ENCODE measurements at places on chromosomes 13 and 19.

DNA sequence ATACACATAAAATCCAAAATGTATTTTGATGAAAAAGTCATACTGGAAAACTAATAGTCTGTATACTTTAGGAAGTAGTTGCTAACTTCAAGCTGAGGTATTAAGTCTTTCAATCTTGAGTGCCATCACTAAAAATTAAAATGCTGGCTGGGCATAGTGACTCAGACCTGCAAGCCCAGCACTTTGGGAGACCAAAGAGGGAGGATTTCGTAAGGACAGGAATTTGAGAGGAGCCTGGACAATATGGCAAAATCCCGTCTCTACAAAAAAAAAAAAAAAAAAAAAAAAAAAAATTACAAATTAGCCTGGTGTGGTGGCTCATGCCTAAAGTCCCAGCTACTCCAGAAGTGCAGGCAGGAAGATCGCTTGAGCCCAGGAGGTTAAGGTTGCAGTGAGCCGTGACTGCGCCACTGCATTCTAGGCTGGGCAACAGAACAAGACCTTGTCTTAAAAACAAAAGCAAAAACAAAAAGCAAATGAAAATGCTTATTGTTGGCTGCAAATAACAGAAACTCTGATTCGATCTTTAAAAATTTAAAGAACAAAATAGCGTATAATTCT is 1994.2 kb upstream of the PCDH20 start:
- DNase-seq: no peak

DNA sequence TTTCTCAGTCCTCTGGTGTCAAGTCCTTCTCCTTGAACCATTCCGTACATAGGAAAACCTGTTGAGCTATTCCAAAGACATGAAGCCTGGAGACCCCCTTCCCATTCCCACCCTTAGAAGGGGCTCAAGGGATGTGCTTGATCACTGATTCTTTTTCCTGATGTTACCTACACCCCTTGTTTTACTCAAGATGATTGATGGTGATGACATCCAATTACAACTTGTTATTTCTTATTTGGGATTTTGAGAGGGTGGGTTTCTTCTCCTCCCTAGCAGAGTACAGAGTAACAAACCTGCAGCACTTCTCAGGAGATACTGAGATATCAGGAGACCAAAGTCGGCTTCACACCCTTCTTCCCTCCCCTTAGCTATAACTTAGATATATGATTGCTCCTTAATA is 6.7 kb upstream of the RPS19 start:
- no peak for DNase-seq

DNA sequence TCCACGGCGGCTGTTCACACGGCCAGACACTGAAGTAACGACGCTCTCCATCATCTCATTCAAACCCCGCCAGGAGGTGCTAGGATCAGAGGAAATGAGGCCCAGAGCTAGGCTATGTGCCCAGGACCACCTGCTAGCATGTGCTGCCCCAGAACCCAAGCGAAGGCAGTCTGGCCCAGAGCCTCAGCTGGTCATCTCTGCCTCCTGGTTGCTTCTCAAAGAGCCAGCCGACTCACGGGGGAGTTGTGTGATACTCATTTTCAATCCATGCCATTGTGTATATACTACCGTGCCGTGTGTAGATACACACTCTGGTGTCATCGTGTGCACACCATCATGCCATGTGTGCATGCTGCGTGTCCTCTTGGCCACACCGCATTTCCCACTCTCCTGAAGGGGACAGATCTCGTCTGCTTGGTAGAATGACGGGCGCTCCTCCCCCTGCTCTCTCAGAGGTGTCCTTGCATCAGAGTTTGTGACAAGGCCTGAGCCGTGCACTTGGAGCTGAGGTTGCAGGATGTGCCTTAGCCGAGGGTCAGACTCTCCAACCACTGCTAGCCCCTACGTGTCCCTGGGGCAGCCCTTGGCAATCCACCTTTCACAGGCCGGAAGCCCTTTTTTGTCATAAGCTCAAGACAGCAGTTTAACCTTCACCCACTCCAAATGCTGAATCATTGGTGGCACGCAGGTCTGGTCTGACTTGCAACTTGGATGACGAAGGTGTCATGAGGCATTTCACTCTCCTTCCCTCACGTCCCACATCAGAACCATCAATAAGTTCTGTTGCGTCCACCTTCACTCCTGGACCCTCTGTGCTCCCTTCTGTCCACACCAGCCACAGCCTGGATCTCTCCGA is 130.4 kb downstream of the CRYL1 start:
- no peak for DNase-seq

DNA sequence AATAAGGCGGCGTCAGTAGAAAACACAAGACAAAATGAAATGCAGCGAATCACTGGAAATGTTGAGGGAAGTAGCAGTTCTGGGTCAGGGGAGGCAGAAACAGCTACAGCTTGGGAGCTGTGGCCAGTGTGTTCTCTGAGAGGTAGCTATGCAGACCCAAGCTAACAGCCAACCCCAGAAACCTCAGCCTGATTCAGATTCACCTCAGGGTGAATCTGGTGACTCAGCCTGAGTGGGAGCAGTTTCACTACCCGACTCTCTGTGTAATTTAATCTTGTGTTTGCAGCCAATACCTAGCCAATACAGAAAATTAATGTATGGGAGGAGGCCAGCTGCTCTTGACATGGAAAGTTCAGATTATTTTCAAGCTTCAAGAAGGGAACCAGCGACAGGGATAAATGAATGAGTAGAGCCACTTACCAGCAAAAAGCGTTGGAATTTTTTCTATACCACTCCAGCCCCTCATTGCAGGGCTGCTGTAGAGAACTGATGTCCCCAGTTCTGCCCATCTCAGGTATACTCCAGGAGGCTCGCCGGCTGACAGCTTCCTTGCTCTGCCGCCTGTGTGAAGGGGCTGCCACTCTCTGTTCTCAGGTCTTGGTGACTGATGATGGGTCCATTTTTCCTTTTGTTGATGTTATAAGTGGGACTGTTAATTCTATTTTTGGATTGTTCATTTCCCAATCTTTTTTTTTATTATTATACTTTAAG is 8.9 kb downstream of the IGFL3 start:
- DNase-seq: peak; percentile 24

DNA sequence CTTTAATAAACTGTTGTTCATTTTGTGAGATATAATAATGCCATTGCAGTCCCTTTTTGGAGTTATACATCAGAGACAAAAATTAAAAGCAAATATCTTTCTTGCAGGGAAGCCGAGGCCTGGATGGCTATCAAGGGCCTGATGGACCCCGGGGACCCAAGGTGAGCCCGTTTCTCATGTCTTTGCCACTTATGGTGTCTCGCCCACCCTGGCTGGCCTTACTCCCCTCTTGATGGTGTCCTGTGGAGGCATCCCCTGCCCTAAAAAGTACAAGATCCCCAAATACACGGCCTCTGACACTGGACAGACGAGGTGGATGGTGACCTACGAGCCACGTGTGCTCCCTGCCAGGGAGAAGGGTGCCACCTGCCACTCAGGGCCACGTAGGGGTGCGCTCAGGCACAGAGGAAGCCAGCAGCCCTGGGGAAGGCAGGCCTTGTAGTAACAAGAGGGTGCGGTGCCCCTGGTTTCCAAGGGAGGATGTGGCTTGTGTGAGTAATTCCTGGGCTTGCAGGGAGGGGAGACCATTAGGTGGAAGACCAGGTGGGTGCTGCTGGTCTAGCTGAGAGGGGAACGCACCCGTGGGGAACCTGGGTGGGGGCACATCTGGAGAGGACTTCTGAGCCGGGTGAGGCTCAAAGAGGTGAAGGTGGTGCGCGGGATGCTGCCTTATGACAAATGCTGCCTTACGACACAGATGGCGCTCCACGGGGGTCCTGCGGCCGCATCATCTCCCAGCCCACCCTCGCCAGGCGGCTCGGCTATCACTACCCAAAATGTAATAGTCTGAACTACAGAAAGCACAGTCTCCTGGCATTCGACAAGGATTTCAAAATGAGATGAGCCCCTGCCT is 115.6 kb downstream of the RAB20 start:
- no peak for DNase-seq
